ENCODE measurements at places on chromosomes 12 and 14.

DNA sequence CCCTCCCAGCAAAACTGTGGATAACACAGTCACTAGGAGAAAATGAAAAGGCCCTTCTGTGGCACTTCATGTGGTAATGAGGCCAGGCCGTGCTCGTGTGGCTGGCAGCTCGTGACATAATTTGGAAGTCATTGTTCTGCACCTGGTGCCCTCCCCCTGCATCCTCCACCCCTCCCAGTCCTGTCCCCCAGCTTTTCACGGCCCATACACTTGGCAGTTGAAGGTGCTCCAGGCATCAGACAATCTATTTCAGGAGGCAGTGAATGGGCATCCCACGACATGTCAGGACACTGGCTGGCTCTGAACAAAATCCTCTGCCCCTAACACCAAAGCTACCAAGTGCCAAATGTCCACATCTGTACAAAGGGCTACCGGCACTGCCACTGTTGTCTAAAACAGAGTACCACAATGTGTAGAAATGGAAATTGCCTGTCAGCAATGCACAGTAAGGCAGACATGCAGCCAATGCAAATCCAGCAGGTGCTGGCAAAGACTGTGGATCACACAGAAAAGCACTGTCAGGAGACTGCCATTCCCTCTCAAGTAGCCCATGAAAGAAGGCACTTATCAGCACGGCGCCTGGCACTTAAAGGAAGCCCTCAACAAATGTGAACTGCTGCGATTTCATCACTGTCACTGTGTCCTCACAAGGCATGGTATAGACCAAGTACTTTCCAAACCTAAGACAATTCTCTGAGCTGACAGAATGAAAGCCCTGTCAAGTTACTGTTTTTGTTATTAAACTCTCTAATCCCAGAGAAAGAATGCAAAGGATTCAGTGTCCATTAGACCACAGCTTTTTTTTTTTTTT, 39.1 kb downstream of the CORO1C start:
- DNase-seq = no peak

GRCh38 chr14:23631702-23632460, 4.3 kb upstream of the DHRS2 start:
- DNase-seq = no peak

DNA sequence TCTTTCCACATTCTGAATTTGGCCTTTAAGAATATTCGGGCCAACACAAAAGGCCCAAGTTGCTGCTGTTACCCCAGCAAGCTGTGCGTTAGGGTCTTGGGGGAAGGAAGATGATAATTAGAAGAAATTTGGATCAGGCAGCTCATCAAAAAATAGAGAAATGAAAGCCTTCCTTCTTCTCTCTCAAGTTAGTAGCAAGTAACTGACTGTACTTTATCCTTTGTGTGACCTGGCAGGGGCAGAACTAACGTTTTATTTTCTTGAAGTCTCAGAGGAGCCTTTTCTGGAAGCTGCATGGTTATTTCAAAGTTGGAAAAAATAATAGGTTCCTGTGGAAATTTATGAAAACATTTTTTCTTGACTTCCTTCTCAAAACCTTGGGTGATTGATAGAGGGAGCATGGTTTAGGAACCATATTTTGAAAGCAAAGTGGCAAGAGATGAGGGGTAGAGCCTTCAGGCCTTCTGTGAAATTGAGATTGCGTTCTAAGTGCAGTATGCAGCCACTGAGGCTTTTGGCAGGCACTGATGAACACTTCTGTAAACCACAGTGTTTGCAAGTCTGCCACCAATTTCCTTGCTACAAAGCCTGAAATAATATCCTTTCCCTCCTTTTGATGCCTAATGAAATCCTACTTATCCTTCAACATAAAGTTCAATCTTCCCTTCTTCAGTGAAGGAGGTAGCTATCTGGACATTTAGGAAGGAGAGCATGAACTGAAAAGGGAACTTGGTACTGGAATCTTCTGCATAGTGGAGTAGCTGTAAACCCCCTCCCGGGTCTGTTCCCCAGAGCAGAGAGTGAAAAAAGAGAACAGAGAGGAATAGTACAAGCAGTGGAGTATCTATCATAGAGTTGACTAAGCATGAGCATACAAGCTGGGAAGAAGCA, 123.2 kb downstream of the FGD4 start:
- DNase-seq = no peak

- no peak for DNase-seq
These were observed 75.3 kb downstream of the ITPK1 start for GRCh38 chr14:93040443-93040842.

DNA sequence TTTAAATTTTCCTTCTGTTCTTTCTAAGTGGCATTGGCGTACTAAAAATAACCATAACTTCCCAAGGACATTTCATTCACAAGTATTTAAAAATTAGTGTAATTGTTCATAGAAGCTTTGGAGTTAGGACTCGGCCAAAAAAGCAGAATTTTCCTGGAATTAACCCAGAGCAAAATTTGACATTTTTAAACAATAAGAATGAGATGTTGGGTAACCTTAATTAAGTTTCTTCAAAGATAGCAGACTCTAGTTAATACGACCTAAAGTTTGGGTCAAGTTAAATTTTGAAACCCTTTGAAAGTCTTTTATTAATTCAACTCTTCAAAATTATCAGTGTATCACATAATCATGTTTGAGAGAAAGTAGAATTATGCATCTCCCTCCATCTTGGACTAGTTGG, 118.3 kb downstream of the AKAP6 start:
- no peak for DNase-seq

DNA sequence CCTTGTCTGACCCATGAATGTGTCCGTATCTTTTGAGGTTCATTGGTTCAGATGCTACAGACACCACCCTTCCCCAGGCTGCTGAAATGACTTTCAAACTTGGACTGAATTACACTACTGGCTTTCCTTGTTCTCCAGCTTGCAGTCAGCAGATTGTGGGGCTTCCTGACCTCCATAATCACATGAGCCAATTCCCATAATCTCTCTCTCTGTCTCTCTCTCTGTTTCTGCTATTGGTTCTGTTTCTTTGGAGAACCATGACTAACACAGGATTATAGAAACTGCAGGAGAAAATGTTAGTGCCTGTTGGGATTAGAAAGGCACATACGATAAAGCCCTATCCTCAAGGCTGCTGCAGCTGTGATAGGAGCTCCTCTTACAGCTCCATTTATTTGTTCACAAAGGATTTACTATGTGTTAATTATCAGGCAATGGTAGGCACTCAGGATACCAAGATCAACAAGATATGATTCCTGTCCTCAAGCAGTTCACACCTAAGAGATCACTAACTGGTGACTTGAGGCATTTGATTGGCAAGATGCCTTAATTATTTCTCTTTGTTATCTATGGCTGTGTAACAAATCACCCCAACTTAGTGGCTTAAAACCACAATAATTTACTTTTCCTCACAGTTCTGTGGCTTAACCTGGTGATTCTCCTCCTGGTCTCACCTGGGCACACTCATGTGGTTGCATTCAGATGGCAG, 10.2 kb upstream of the NYNRIN start:
- DNase-seq = no peak

DNA sequence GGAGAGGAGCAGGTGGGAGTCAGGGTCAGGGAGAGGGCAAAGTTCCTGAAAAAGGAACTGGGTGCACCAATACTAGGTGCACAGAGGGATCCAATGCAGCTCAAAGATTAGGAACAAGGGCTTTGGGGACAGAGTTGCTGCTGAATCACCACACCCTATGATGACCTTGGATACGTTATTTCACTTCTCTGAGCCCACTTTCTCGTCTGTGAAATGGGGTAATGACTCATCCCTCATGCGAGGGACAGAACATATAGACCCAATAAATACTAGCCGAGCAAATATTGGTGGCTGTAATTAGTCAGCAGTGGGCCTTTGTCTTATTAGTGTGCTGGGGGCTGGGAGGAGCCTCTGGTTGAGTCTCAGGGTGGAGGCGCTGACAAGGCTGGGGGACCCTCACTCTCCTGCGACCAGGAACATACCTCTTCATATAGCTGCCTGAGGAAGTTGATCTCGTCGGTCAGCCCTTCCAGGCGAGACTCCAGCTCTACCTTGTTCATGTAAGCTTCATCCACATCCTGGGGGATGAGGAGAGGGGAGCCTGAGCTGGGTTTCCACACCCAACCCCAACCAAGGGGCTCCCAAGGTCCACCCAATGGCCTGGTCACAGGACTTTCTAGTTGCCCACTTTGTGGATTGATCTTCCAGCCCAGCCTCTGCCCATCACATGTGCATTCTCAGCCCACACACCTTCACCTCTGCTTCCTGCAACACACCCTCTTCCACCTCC, 4.5 kb downstream of the KRT8 start:
- DNase-seq = no peak

DNA sequence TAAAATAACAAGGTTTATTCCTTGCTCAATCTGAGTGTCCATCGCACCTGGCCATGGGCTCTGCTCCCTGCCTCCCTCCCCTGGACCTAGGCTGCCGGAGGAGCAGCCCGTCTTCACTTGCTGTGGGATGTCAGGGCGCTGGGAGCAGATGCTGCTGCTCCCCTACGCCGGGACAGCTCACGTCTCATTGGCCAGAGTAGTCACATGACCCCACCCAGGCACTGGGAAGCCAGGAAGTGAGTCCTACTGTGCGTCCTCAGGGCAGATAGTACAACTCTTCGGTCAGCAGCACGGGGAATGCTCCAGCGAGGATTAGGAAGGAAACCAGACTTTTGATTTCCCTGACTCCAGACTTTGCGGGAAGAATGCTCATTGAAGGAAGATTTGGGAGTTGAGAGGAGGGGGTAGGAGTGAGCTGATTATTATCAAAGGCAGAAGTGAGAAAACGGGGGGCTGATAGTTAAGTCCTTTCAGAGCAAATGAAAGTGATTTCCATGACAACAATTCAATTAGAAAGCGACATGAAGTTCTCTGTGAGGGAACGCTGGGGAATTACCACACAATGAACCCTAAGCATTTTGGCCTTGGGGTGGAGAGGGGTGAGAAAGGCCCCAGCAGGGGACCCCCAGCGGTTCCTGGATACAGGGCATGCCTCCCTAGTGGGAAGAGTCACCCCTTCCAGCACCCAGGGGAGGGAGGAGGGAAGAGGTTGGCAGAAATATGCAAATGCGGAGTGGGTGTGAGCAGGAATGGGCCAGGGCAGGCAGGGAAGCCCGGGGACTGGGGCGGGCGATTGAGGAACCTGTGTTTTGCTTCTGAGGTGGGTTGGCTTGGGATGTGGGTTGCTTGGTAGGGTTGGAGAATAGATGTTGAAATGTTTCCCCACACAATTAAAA, 215.5 kb downstream of the AACS start:
- DNase-seq = no peak

- DNase-seq = no peak
These were observed 953.8 kb downstream of the TRHDE start for GRCh38 chr12:73225941-73226340.

Data from vagina (tissue), 2 donors.